Stimulated activated naive CD4-positive, alpha-beta T cell treated with Interleukin-2 at 50 U/mL for 16 hours (primary cell): ENCODE measurements at places on chromosomes 2 and 18.

DNA sequence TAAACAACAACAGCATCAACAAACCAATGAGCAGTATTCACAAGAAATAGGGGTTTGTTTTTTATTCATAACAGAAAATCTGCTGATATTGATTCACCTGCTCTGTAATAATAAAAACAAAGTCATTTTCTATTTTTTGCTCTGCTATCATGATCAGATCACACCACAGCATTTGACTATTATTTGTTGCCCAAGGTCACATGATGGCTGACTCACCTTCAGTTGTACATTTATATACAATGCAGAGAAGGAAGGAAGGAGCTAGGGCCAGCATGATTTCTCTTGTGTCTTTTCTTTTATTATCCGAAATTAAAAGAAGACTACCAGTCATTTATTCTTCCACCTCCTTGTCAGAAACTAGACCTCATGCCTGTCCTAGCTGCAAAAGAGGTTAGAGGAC is 1427.7 kb upstream of the CELF4 start:
- DNase-seq, result no peak

DNA sequence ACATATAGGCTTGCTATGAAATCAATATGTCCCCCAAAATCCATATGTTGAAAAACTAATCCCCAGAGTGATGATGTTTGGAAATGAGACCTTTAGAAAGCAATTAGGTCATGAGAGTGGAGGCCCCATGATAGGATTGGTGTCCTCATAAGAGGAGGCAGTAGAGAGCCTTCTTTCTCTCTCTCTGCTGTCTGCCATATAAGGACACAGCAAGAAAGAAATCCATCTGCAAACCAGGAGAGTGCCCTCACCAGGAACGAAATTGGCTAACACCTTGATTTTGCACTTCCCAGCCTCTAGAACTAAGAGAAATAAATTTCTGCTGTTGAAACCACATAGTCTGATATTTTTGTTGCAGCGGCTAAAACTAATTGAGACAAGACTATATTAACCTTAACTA is 89.5 kb downstream of the NBAS start:
- DNase-seq, result no peak

GRCh38 chr2:66470199-66470598 is 35.3 kb downstream of the MEIS1 start:
- DNase-seq, result no peak

GRCh38 chr2:28544922-28545589 is 49.2 kb downstream of the PLB1 start:
- DNase-seq, result peak; percentile 1

GRCh38 chr2:18398833-18399232 is 161.6 kb downstream of the RDH14 start:
- no peak for DNase-seq

GRCh38 chr2:16470936-16471490 is 194.6 kb downstream of the CYRIA start:
- no peak for DNase-seq
